Stimulated activated CD4-positive, alpha-beta T cell treated with anti-CD3 and anti-CD28 coated beads, Interleukin-2, amount 100 ng/mL, for 24 hours (primary cell): ENCODE measurements at places on chromosomes 1 and 21.
A peak's percentile ranks its signal among the peaks of the same experiment; 100 is the strongest.

DNA sequence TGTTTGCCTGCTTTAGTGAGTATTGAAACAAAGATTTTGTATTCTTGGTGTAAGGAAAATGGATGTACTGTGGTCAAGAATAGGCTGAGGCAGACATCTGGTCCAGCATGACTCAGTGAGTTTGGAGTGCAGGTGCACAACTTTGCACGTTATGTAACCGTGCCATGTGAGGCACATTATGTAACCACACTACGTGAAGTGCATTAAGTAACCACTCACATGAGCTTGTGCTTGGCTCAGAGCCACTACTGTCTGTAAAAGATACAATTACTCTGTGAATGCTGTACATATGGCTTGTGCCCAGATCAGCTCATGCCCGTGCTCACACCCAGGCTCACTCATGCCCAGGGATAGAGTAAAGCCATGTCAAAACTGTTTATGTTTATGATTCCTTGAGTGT, 216.8 kb downstream of the CTH start:
- no peak for DNase-seq

DNA sequence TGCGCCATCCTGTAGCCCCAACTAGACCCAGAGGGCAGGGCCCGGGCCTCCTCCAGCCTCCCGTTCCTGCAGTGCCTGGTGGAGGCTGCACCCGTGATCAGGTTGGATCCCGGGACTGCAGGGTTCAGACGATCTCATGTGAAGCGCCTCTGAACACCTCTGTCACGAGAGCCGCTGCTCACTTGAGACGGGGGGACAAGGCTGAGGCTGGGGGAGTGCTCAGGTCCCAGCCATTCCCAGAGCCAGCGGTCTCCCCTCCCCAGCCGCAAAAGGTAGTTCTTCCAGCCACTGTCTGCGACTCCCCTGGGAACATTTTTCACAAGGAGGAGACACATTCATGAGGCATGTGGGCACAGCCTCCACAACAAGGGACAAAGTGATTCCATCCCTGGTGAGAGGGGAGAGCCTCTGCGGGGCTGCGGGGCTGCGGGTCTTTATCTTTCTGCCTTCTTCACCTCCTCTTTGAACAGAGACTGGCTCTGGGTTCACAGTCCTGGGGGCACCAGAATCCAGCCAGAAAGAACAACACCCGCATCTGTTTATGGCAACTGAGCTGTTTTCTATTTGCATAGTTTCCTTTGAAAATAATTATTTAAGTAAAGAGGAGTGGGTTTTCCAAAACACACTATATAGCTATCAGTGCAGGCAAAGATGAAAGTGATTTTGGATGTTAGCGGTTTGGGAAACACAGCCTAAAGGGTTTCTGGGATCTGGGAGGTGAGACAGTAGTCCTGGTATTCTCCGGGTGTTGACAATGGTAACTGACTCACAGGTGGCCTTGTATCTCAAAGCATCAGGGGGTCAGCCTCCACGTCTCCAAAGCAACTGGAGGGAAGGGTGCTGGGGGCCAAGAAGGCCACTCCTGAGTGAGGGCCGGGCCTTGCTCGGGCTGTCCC, 13.0 kb upstream of the LDLRAP1 start:
- no peak for DNase-seq

DNA sequence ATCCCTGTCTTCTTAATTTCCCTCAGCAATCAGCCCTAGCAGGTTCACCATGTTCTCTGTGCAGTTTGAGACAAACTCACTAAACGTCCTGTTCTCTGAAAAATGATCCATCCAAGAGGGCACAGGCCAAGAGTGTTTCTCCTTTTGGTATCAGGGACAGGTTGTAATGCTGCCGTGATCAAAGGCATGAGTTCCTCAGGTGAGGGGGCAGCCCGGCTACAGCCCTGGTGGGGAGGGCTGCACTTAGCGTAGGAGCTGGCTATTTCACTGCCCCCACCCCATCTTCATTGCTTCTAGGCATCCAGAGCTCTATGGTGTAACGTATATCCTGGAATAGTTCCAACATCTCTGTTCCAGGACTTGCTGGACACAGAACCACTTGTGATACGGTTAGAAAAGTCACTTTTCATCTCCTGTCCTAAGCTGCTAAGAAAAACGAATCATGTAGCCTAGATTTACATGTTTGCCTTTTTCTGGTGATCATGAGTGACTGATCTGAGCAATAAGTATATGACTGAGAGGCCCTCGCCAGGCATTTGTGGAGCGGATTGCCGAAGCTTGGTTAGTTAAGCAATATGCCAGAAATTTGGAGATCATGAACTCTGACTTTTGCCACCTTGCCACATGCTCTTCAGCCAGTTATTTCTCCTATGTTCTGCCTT, 41.1 kb upstream of the SRP9 start:
- DNase-seq = no peak

- peak; percentile 82 for DNase-seq
Measured at GRCh38 chr1:89843273-89844130, 22.7 kb downstream of the LRRC8D start.

- DNase-seq = no peak
Measured at GRCh38 chr1:162535501-162535900, 26.0 kb upstream of the UAP1 start.

GRCh38 chr1:51237351-51238033, 1.4 kb downstream of the RNF11 start:
- DNase-seq = no peak

DNA sequence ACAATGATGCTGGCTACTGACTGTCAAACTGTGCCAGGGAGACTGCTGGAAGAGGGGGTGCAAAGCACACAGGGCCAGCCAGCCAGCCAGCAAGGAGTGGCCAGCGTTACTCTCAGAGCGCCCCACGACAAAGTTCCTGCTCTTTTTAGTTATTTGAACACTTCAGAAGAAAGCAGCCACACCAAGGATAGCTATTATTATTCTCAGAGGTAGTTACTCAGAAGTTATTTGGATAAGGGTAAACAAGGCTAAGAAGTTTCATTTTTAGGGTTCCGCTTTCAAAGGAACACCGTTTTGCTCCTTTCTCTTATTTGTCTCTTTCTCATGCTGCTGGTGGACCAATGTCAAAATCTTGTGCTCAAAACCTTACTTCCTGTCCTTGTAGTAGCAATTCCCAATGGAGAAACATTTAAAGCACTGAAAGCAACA, 59.9 kb downstream of the VANGL2 start:
- peak; percentile 39 for DNase-seq

DNA sequence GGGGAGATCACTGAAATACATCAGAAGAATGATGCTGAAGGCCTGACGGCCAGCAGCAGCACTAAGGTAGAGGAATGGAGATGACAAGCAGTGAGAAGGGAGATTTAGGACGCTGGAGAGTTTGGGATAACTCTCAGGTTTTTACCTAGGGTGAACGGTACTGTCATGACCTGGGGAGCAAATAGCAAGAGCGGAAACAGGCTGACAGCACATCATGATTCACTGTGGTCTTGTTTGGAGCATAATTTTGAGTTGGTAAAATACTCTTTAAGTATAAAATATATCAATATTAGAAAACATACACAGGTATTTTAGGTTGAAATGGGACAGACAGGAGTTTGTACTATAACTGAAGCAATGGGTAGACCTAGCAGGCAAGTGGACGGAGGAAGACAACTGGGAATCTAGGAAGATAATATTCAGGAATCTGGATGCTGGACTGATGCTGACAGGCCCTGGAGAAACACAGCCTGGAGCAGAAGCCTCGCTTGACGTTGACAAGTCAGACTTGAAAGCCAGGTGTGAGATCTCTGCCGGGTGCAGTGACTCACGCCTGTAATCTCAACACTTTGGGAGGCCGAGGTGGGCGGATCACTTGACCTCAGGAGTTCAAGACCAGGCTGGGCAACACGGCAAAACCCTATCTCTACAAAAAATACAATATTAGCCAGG, 33.3 kb downstream of the ALG14 start:
- DNase-seq = no peak

GRCh38 chr1:239662950-239663349, 276.6 kb downstream of the CHRM3 start:
- no peak for DNase-seq

DNA sequence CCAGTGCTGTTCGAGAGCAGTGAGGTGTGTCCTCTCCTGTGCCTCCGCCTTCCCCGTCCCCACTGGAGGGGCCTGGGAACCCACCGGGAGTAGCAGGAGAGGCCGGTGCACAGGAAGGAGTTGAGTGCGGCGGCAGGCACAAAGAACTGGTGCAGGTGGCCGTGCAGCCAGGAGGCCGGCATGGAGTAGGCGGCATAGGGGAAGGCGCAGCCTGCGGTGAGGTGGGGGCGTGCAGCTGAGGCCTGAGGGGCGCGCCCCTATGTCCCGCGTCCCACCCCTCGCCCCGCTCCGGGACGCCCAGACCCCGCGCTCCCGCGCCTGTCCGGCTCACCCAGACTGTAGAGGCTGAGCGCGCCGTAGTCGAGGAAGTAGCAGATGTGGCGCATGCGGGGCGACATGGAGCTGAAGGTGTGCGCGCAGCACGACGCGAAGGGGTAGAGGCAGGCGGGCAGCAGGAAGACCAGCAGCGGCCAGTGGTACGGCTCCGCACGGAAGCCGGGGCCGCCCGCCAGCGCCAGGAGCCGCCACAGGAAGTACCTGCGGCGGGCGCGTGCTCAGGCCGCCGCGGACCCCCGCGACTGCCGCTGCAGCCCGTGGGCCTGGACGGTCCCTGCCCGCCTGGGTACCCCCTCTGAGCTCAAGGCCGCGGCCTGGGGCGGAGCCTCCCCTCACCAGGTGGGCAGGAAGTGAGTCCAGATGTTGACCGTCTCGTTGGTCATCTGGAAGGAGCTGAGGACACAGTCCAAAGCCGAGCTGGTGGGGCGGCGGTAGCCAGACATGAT, 2.2 kb downstream of the PAQR6 start:
- DNase-seq = peak; percentile 49

DNA sequence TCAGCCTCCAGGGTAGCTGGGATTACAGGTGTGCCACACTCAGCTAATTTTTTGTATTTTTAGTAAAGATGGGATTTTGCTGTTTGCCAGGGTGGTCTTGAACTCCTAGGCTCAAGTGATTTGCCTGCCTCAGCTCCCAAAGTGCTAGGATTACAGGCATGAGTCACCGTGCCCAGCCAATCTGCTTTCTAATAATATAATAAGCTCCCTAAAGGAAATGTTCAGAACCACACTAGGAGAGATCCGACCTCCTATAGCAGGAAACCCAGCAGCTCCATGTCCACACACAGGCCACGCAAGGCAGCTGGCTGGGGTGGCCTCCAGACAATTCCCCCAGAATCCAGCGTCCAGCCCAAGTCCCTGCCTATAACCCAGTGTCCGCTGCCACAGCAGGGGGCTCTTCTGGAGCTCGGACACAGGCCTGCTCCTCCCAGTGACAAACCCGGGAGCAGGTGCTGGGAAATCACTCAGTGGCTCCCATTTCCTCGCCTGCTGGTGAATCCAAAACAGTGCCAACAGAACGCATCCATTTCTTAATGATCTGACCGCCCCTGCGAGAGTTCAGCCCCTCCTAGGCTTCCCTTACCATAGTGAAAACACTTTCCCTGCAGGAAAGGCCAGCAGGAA, 7.5 kb downstream of the RIPK4 start:
- DNase-seq = no peak

GRCh38 chr1:15757016-15757543, 1.5 kb upstream of the FBLIM1 start:
- no peak for DNase-seq

DNA sequence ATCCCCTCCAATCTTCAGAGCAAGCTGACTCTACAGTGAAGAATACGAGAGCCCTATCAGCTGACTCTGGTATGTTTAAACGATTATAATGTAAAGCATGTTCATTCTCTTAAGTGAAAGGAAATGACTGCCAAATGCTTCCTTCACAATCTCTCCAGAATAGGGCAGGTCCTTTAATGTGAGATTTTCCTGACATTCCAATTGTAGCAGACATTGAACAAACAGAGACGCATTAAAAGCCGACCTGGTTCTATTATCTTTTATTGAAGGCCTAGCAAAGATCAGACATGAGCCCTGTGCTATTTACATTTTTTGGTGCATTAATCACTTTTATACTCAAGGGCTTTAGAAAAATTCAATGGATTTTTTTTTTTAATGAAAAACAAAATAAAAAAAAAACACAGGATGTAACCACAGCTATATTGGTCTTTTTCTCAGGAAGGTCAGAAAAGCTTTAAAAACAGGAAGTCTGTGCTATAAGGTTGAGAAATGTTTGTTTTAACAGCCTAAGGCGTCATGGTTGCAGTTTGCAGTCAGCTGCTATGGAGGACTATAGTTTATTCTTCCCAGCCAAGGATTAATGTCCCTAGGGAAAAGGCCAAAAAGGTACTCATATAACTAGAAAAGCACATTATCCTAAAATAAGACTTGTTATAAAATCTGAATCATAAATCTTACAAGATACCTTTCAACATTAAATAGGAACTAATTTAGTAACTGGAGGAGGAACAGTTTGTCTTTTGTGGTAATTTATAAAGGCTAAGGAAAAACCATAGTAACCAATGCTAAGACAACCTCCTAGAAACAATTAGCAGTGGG, 104.8 kb downstream of the RERE start:
- DNase-seq = no peak

DNA sequence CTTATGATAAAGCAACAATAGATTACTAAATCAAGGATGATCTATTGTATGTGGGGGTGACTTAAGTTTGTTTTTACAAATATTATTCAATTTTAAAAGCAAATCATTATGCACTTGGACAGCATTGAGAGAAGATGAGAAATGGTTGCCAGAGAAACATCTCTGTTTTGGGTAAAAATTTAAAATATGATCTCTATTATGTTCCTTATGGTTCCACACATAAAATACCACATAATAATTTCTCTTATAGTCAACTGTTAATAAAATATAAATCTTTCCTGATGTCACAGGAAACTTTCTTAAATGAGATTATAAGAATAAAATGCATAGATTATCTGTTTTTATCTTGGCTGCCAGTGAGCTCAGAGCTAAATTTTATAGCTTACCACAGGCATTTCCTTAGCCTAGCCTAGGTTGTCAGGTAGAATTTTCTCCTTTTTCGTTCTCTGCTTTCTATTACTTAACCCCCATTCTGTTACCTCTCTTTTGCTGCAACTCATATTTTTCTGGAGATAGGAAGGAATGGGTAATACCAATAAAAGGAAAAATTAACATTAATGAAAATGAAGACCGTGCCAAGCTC, 109.7 kb downstream of the TGFB2 start:
- DNase-seq = no peak

DNA sequence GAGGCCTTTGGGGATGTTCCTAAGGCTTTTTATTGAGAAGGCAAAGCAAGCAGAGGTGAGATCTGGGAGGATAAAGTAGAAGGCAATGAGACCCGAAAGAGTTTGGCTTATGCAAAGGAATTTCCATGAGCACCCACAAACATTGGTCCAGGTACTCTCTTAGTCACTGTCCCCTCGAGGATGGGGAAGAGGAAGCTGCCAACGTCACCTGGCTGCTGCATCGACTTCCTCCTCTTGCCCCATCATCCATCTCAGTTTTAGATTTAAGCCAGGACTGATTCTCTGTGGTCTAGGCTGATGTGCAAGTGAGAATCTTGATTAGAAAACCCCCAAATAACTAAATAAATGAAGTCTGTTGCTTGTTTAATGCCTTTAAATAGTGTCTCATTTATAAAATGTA, 28.7 kb downstream of the RUNX1 start:
- peak; percentile 35 for DNase-seq
